PC-3 (cell line): ENCODE measurements at places on chromosomes 6 and 20.

- peak; percentile 16 for DNase-seq
These were observed 268.8 kb upstream of the PLCB4 start for GRCh38 chr20:8800089-8800488.

DNA sequence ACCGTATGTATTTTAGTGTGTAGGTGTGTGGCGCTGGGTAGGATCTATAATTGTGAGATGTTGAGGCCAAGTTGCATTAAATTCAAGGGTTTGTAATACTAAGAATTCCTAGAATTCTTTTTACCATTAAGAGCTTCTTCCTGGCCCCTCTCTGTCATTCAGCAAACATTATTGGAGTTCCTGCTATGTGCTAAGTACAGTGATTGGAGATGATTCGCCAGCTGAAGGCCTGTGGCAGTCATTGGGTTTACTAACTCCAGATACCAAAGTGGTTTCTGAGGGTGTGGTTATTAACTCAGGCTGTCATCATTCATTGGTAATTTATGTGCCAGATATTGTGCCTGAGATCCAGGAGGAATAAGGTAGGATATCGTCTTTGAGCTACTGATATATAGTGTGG, 167.1 kb downstream of the LAMA2 start:
- DNase-seq, result peak; percentile 36

DNA sequence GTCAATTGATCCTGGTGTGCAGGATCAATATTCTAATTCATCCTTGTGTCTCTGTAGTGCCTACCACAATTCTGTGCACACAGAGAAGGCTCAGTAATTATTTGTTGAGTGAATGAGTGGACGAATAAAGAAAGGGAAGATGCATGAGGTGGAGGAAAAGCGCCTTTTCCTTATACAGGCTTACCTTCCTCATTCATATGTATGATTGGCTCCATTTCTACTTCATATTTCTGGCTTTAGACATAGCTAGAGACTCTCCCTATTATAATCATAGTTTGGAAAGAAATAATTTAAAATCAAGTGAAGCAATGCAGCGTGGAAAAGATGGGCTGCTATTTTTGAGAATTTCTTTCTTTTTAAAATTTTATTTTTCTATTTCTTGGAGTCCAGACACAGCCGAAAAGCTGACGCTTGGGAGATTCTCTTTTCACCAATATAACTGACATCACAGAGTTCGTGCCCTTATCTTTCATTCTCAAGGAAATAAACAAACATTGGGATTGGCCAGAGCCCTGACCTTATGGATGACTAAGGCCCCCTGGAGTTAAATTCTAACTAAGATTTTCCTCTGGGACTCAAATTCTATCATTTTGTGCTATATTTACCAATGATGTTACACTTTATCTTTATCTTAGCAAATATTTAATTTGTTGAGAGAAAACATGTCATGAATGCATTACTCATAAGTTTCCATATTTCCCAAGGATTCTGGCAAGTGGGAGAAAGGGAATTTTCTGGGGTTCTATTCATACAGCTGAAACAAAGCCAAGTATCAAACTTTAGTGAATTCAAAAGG, 48.1 kb downstream of the PRL start:
- peak; percentile 93 for DNase-seq

- DNase-seq, result no peak
These were observed 12.5 kb upstream of the TMEM242 start for GRCh38 chr6:157335829-157336228.

DNA sequence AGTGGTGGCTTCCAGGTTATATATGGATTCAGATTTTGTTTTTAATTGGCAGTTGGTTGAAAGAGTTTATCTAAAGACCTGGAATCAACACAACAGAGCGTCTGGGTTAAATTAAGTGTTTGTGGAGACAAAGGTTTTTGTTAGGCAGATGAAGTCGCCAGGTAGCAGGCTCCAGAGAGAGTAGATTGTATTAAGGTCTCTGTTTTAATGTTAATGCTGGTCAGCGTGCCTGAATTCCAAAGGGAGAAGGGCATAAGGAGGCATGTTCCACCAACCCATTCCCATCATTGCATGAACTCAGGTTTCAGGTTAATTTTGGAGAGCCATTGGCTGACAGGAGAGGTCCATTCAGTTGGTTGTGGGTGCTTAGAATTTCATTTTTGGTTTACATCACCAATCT, 744.1 kb upstream of the GJE1 start:
- no peak for DNase-seq

- DNase-seq, result no peak
These were observed 490.4 kb downstream of the CDKAL1 start for GRCh38 chr6:21024616-21025015.
